ENCODE measurements at places on chromosomes 11 and 22.
A peak's percentile ranks its signal among the peaks of the same experiment; 100 is the strongest.

DNA sequence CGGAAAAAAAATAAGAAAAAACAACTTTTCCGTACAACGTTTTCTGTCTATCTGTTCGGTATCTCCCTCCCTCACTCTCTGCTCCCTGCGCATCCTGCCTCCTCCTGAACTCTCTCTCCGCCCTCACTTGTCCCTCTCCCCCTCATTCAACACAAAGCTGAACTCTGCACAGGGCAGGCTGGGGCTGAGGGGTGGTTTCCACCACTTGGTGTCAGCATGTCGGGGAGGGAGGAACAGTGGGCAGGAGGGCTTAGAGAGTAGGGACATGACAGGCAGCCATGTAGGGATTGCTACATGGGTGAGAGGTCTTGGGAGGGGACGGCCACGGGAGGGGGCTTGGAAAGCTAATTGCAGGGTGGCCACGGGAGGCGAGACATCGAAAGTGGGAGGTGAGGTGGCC is 17.6 kb downstream of the SLC22A12 start:
- DNase-seq: no peak

DNA sequence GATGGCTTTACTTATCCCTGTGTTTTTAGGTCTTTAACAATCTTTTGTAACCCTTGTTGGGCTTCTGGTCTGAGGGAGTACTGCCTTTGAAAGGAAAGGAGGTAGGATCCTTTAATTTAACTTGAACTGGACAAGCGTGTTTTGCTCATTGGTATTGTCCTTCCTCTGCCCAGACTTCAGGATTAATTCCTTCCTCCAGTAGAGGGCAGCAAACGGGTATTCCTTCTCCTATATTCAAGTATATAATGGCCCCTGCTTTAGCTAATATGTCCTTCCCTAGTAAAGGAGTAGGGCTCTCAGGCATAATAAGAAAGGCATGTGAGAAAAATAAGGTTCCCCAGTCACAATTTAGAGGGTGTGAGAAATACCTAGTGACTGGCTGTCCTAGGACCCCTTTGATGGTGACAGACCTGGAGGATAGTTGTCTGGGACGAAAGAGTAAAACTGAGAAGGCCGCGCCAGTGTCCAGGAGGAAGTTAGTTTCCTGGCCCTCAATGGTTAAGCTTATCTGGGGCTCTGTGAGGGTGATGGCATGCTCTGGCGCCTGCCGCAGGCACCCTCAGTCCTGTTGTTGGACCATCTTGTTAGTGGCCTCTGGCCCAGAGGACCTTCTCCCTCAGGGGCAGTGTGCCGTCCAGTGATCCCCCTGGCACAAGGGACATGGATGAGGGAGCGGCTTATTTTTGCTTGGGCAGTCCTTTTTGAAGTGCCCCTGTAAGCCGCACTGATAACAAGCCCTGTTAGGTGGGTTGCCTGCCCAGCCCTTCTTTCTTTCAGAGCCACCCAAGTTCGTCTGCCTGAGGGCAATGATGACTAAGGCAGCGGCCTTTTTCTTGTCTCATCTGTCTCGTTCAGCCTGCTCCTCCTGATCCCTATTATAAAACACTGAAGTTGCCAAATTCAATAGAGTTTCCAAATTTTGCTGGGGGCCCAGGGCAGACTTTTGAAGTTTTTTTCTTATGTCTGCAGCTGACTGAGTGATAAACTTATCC is 51.8 kb downstream of the C11orf71 start:
- DNase-seq: peak; percentile 74

DNA sequence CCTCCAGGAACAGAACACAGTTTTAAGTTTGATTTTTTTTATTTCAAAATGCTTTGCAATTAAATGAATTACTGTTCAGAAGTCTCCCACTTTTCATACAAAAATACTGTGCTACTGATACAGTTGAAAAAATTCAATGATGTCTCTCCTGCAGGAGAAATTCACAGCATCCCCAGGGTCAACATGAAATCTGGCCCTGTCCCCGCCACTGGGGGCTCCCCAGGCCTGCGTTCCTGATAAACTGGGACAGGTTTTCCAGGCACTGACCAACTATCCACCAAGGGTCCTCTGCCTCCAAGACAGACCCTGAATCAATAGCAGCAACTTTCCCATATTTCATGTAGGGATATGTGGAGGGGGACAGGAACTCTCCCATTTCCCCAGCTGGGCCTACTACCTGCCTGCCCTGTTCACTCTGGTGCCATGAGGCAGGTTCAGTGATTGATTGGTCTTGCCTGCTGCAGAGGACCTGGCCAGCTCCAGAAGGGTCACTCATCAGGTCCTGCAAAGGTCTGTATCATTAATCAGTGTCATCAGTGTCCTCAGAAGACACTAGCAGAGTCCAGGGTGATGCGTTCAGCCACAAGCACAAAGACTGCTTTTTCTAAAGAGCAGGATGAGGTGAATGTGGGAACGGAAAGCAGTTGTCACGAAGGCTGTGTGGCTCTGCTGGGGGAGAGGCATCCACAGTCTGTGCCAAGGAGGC is 43.4 kb downstream of the PISD start:
- DNase-seq: peak; percentile 52

- no peak for DNase-seq
These were observed 153.5 kb downstream of the MN1 start for GRCh38 chr22:27648074-27648473.
